ENCODE measurements at places on chromosomes 2 and 18. TPM values are rescaled to one million over a fixed set of nuclear protein-coding genes. Genes with fewer than 3 reads are reported as not detected.

- H3K36me3 ChIP-seq = no peaks in the 10 kb centered on the region
- no peak overlapping the region for H3K27ac ChIP-seq
- H3K27me3 ChIP-seq = no peaks in the 10 kb centered on the region
- peaks cover 50% of the 10 kb centered on the region for H3K4me1 ChIP-seq
- peak; percentile 57 for DNase-seq
These were observed 45.6 kb upstream of the RASGRP3 start for GRCh38 chr2:33430856-33431255.

DNA sequence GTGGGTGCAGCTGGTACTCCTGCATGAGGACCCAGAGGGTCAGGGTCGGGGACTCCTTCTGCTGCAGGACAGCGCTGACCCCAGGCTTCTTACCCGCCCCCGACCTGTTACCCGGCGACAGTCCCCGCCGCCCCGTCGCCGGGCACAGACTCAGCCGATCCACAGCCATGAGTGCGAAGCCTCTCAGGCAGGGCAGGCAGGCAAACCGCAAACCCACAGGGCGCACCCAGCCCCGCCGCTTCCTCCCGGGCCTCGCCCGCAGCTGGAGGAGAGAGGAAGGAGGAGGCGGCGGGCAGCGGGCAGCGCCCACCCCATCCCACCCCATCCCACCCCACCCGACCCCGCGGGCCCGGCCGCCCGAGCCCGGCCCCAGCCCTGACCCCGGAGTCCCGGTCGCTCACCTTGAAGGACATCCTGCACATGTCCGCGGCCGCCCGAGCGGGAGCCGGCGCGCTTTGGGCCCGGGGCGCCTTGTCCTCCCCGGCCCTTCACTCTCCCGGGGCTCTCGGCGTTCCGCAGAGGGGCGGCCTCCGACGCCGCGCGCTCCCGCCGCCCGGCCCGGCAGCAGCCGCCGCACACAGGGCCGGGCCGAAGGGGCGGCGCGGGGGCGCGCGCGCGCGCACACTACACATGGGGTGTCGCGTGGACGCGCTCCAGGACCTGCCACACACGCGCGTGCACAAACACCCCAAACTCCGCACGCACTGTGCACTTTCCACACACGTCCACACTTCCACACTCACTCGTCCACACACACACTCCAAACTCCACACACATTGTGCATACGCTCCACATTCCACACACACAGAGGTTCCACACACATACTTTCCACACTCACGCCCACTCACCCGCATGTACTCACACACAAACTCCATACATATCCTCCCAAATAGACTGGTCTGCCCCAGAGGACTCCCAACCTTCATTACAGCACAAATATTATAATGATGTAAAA lies at the start of gene ANKRD29:
ANKRD29 (minus strand) TSS at position 603 of the 955 bp plus-strand sequence; CDS start at position 422, 181 bp downstream.
- DNase-seq = no peak
- no peak within 1 kb of the TSS for H3K27ac ChIP-seq
- peak within 1 kb of the TSS; percentile 29 for H3K4me3 ChIP-seq
- peaks cover 68% of the 10 kb centered on the region for H3K27me3 ChIP-seq
- peaks cover 10% of the 10 kb centered on the region for H3K4me1 ChIP-seq

- H3K27me3 ChIP-seq = no peaks in the 10 kb centered on the region
These were observed 109.5 kb downstream of the RTN4 start for GRCh38 chr2:54940723-54941122.

DNA sequence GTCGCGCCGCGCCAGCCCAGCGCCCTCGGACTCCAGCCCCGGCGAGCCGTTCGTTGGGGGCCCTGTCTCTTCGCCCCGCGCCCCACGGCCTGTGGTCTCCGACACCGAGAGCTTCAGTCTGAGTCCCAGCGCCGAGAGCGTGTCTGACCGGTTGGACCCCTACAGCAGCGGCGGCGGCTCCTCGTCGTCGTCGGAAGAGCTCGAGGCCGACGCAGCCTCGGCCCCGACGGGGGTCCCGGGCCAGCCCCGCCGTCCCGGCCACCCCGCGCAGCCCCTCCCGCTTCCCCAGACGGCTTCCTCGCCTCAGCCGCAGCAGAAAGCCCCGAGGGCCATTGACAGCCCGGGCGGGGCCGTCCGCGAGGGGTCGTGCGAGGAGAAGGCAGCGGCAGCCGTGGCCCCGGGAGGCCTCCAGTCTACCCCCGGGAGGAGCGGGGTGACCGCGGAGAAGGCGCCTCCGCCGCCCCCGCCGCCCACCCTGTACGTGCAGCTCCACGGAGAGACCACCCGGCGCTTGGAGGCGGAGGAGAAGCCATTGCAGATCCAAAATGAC lies 1.4 kb downstream of the PHLPP1 start:
- H3K4me1 ChIP-seq = peaks cover 30% of the 10 kb centered on the region
- peaks cover 7% of the 10 kb centered on the region for H3K36me3 ChIP-seq
- peak overlapping the region; percentile 69 for H3K4me3 ChIP-seq
- no peak overlapping the region for H3K27ac ChIP-seq
- peak; percentile 54 for DNase-seq
- no peaks in the 10 kb centered on the region for H3K27me3 ChIP-seq

The SMARCAL1 gene
- total RNA-seq = 9.9 TPM

DNA sequence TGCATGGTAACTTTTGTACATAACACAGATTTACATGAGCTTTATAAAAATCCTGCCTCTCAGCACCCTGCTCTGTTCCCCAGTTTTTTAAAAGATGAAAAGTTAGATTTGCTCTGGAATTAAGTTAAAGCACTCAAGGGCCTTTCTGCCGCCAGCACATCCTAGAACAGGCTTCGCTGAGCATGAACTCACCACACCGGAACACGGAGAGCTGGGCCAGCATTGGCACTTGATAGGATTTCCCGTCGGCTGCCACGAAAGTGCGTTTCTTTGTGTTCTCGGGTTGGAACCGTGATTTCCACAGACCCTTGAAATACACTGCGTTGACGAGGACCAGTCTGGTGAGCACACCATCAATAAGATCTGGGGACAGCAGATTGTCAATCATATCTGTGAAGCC lies 34.3 kb downstream of the MRPL44 start:
- peaks cover 3% of the 10 kb centered on the region for H3K4me1 ChIP-seq

GRCh38 chr18:2847317-2848246 lies 776 bp downstream of the EMILIN2 start:
- no peak overlapping the region for H3K27ac ChIP-seq
- peaks cover 22% of the 10 kb centered on the region for H3K4me1 ChIP-seq
- peak; percentile 33 for DNase-seq
- peaks cover 56% of the 10 kb centered on the region for H3K27me3 ChIP-seq
- peak overlapping the region; percentile 34 for H3K4me3 ChIP-seq

The CD207 gene
- total RNA-seq = not detected

DNA sequence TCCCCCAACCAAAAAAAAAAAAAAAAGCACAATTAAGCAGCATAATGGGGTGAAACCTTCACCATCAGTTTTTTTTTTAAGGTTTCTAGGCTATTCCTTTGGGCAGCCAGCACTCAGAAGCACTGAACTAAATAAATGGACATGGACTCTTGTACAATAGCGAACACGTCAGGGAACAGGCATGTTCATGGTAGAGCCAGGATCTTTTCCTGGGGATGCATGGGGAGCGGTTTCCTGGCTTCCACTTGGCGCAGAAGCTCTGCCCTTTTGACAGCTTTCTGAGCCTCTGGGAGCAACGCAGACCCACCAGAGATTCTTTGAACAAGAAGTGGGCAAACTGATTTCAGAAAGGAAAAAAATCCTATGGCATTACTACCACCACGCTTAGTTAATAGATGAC lies 35.0 kb downstream of the ALPK2 start:
- H3K27me3 ChIP-seq = no peaks in the 10 kb centered on the region
- DNase-seq = no peak
- no peaks in the 10 kb centered on the region for H3K36me3 ChIP-seq
- H3K4me3 ChIP-seq = no peak overlapping the region

- no peak for DNase-seq
- H3K27me3 ChIP-seq = 0 out of 2 replicates have a peak, but pooled peaks cover 3% of the 10 kb centered on the region
- no peak overlapping the region for H3K4me3 ChIP-seq
- H3K27ac ChIP-seq = no peak overlapping the region
These were observed 32.9 kb downstream of the CACNB4 start for GRCh38 chr2:152065945-152066344.

DNA sequence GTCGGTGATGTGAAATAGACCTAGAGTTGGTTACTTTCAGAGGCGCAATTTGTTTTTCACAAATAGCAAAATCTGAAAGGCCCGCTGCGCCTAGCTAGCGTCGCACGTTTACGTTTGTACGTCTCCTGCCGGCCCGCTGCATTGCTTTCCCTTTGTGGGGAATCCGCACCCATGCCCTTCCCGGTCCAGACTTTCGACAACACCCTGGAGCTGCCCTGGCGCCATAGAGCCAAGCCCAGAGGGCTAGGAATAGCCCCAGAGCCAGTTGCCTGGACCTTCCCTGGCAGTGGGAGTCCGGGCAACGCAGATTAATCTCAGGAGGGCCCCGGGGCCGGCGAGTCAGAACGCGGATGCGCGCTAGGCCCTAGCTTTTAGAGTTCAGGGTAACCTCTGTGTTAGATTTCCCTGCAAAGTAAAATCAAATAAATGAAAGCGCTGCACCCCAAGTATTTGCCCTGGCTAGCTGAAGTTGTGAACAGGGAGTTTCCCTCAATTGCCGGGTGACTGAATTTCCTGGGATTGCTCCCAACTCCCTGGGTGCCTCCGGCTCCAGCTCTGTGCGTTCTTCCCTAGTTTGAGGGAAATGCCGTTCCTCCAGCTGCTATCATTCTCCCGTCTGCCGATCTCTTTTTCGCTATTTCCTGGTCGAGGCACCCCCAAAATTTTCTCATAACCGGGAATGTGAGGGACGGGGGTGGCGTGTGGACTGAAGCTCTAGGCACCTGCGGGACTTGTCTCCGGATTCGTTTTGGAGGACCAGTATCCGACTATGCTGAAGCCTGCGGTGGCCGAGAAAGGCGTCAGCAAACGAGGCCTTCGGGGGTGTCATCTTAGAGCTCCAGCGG lies 1.2 kb upstream of the EN1 start:
- H3K27me3 ChIP-seq = no peaks in the 10 kb centered on the region
- peaks cover 15% of the 10 kb centered on the region for H3K4me1 ChIP-seq

GRCh38 chr2:53098696-53099078 lies 668.9 kb upstream of the CHAC2 start:
- H3K4me1 ChIP-seq = peaks cover 5% of the 10 kb centered on the region
- no peaks in the 10 kb centered on the region for H3K36me3 ChIP-seq
- no peak overlapping the region for H3K4me3 ChIP-seq
- no peak for DNase-seq
- no peaks in the 10 kb centered on the region for H3K27me3 ChIP-seq

The GALNT1 gene
- total RNA-seq = 121 TPM

DNA sequence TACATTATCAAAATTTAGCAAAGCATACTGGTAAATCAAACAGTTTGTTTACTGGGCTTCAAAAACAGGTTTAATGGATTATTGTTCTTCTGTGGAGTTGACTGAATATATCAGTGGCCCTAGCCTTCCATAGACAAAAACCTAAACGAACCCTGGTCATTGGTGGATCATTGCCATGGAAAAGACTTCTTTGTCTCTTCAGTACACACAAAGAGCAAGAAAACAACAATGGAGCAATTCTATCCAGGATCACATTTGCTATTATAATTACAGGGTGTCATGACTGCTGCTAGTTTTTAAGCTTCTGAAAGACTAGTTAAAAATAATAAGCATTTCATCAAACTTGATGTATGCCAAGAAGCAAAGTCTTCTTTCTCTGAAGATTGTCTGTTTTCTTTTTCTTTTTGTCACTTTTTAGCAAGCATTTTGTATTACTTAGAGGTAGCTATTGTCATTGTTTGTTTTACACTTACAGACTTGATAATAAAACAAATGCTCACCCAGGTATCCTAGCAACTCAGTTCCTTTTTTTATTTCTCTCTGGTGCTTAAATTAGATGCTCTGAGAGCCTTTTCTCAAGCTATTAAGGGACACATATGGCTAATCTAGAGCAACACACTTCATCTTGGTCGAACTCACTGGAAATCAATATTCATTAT lies 1228.7 kb upstream of the DDX18 start:
- DNase-seq = no peak
- H3K36me3 ChIP-seq = no peaks in the 10 kb centered on the region
- H3K4me1 ChIP-seq = no peaks in the 10 kb centered on the region
- H3K27ac ChIP-seq = no peak overlapping the region

GRCh38 chr2:103784261-103784660 lies 1022.4 kb downstream of the TMEM182 start:
- DNase-seq = no peak
- no peaks in the 10 kb centered on the region for H3K27me3 ChIP-seq
- H3K36me3 ChIP-seq = no peaks in the 10 kb centered on the region
- no peak overlapping the region for H3K27ac ChIP-seq
- H3K4me1 ChIP-seq = no peaks in the 10 kb centered on the region
- H3K4me3 ChIP-seq = no peak overlapping the region

- H3K27me3 ChIP-seq = no peaks in the 10 kb centered on the region
- peaks cover 5% of the 10 kb centered on the region for H3K4me1 ChIP-seq
- DNase-seq = no peak
- no peak overlapping the region for H3K27ac ChIP-seq
These were observed 971.8 kb upstream of the ACVR2A start for GRCh38 chr2:146873056-146873455.

DNA sequence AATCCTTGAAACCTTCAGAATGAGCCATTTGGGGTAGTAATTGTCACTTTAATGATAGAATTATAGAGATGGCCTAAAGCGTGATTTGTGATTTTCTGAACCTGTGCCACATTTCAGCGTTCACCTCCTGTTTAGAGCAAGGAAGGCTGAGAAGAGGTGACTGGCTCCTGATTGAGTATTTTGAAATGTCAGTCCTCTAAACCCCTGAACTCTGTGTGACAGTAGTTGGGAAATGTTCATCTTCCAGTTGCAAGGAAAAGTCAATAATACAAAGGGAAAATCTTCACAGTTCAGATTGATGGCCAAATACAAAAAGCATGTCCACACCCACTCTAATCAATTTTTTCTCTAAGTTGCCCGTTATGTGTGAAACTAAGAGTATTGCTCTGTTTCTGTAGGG lies 305.2 kb downstream of the ARHGAP15 start:
- H3K36me3 ChIP-seq = no peaks in the 10 kb centered on the region
- no peak overlapping the region for H3K4me3 ChIP-seq
- peaks cover 4% of the 10 kb centered on the region for H3K4me1 ChIP-seq
- no peaks in the 10 kb centered on the region for H3K27me3 ChIP-seq

The MSTN gene
- not detected for total RNA-seq

The GPR55 gene
- total RNA-seq = 2.6 TPM

DNA sequence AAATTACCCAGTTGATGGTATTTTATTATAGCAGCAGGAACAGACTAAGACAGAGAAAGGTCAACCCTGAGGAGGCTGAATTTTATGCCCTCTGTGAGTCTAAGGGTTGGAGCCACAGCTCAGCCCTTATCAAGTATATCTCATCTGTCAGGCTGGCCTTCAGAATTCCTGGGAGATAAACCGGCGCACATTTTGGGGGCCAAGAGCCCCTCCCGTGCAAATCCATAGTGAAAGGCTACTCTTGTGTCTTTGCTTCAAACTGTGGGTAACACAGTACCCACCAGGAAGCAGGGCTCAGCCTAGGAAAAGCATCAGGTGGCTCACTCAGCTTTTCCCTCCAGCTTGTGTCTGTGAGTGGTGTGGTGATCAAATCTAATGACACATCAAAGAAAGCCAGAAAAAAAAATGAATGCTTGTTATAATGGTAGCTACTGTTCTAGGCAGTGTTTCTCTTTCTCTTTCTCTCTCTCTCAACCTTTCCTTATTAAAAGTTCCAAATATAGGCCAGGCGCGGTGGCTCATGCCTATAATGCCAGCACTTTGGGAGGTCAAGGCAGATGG lies 25.0 kb upstream of the ASXL2 start:
- peaks cover 19% of the 10 kb centered on the region for H3K4me1 ChIP-seq
- H3K36me3 ChIP-seq = no peaks in the 10 kb centered on the region
- H3K4me3 ChIP-seq = no peak overlapping the region
- DNase-seq = no peak

The FTCDNL1 gene
- total RNA-seq = not detected

GRCh38 chr18:59617468-59617932 lies 79.7 kb downstream of the CCBE1 start:
- H3K27me3 ChIP-seq = no peaks in the 10 kb centered on the region
- peaks cover 16% of the 10 kb centered on the region for H3K4me1 ChIP-seq
- H3K27ac ChIP-seq = no peak overlapping the region
- no peak overlapping the region for H3K4me3 ChIP-seq
- H3K36me3 ChIP-seq = no peaks in the 10 kb centered on the region
